Right ventricle myocardium superior (tissue), 1 donor: ENCODE measurements at places on chromosomes 12 and 14.

GRCh38 chr12:113137861-113138783 is 2.6 kb upstream of the RASAL1 start:
- peak; percentile 8 for DNase-seq

DNA sequence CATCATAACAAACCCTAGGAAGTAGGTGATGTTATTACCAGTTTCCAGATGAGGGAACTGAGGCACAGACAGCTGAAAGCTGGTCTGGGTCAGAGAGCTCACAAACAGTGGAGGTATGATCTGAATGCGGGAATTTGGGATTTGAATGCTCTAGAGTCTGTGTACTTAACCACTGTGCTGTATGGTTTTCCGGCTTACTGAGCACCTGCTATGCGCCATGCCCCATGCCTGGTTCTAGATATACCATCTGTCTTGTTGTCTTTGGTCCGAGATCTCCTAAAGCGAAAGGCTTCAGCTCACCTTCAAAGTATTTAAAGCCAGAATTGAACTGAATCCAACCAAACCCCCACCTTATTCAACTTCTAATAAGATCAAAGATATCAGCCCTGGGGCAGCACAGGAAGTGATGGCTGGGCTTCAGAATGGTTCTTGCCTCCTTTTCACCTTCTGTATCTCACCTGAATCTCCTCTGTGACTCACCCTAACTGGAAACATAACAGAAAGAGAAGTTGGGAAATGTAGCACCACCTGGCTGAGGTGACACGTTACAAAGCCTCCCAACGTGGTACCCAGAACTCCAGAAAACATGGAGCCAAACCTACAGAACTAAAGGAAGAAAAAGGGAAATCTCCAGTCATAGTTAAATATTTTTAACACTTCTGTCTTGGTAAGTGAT is 54.3 kb downstream of the PRMT8 start:
- DNase-seq: no peak

GRCh38 chr14:89379891-89380820 is 36.9 kb downstream of the FOXN3 start:
- no peak for DNase-seq

GRCh38 chr14:59529189-59529588 is 44.9 kb downstream of the JKAMP start:
- no peak for DNase-seq

GRCh38 chr14:52342849-52343596 is 28.9 kb downstream of the PTGER2 start:
- no peak for DNase-seq

DNA sequence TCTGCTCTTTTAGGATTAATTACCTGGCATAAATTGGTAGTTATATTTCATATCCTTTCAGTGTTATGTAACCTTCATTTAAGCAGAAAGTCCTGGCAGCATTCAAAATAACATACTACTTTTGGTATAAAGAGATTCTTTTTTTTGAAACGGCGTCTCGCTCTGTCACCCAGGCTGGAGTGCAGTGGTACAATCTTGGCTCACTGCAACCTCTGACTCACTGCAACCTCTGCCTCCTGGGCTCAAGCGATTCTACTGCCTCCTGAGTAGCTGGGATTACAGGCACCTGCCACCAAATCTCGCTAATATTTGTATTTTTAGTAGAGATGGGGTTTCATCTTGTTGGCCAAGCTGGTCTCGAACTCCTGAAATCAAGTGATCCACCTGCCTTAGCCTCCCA is 9.2 kb downstream of the KTN1 start:
- no peak for DNase-seq

- DNase-seq: no peak
Observed at GRCh38 chr12:104846056-104846767, 111.9 kb downstream of the SLC41A2 start.

DNA sequence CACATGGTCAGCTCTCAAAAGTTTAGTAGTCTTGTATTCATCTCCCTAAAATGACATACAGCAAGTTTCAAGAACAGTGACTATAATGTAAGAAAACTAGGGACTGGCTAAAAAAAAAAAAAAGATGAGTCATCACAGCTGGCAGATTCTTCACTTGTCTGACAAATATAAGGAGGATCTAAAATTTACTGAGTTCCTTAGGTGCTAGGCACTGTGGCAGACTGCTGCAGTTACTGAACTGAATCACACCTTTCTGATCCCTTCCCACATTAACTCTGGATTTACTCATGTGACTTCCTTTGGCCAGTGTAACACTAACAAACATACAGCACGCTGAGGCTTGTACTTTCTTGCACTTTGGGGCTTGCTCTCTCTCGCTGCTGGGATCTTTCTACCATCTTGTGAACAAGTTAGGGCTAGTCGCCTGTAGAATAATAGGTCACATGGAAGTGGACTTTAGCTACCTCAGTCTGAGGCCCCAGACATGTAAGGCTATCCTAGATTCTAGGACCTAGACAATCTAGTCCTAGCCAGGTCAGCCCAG is 32.1 kb downstream of the BAZ1A start:
- no peak for DNase-seq

GRCh38 chr12:123337070-123337469 is 27.6 kb downstream of the SBNO1 start:
- DNase-seq: no peak

DNA sequence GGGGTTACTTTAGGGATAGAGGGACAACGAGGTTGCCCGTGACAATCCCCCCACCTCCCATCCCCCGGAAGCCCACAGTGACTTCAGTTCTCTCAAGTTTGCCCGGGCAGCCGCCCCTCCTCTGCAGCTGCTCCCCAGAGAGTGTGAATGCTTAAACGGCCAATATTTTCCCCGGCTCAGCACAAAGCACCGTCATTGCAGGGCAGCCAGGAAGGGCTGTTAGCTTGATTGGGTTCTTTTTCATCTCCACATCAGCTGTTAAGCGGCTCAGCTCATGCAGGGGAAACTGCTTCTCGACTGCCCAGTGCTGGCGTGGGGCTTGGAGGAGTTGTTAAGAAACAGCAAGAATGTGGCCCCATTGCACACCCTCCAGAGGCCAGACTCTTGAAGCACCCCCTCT is 120.5 kb upstream of the NCOR2 start:
- DNase-seq: peak; percentile 78
